Cortex of kidney (tissue), 1 donor: ENCODE measurements at places on chromosomes 2 and 18.

- DNase-seq: no peak
Measured at GRCh38 chr2:148106331-148106730, 85.4 kb downstream of the MBD5 start.

DNA sequence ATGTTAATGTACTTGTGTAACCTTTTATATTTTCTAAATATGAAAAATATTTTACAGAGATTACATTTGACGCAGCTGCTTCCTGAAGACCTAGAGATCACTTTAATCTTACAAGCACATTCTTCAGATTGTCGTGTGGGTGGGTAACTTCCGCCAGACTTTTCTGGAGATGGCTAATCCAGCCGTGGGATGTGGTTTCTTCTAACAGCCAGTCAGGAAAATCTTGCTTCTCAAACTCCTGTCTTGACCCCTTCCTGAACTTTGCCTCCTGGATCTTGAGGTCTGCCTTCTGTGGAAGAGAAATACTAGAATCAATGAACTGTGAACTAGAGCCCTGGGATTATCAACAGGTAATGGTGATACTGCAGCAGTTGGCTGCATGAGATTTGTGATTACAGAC lies 401.6 kb upstream of the TNP1 start:
- no peak for DNase-seq

- DNase-seq: no peak
Measured at GRCh38 chr18:23735021-23735464, 45.8 kb downstream of the LAMA3 start.

DNA sequence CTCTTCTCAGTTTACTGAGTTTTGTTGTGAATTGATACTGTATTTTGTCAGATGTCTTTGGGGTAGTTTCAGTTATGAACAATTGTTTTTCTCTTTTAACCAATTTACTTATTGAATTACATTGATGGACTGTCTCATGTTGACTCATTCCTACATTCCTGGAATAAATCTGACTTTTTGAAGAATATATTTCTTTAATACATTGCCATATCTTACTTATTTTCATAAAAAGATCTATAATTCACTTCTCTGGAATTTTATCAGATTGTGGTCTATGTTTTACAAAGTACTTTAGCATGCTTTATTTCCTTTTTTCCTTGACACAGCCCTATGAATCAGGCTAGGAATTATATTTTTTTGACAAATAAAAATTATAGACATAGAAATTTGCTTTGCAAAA lies 268.3 kb downstream of the PLCL1 start:
- no peak for DNase-seq

DNA sequence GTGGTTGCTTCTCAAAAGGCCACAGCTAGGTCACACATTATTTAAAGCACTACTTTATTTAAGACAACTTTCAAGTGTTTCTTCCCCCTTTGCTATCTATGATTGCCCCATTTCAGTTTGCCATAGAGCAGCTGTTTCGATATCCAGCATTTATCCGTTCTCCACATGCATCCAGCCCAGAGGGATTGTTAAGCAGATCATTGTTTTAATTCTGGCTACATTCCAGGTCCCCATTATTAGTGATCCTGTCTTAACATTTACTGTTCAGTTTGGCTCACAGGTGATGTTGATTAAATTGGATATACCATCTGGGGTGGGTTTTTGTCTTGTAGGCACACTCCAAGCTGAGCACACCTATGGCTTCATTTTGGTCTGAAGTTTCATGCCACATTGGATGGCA lies 638.7 kb downstream of the ZEB2 start:
- no peak for DNase-seq

GRCh38 chr2:120606931-120607330 lies 128.7 kb upstream of the GLI2 start:
- no peak for DNase-seq

- DNase-seq: no peak
Measured at GRCh38 chr18:35457140-35457704, 40.5 kb downstream of the INO80C start.

DNA sequence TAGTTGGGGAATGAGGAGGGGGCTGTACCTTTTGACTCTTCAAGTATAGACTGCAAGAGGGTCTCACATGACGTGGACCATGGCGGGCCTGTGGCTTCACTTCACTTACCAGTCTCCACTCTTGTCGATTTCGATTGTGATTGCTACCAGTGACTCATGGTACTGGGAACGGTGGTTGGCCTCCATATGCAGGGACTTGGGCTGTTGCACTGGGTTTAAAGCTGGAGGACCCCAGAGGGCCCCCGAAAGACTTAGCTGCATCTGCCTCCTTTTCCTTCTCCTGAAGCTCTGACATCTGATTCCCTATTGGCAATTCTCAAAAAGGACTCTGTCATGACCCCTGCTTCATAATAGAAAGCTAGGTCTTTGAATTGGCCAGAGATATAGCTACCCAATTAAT lies 43.4 kb downstream of the HK2 start:
- DNase-seq: no peak

DNA sequence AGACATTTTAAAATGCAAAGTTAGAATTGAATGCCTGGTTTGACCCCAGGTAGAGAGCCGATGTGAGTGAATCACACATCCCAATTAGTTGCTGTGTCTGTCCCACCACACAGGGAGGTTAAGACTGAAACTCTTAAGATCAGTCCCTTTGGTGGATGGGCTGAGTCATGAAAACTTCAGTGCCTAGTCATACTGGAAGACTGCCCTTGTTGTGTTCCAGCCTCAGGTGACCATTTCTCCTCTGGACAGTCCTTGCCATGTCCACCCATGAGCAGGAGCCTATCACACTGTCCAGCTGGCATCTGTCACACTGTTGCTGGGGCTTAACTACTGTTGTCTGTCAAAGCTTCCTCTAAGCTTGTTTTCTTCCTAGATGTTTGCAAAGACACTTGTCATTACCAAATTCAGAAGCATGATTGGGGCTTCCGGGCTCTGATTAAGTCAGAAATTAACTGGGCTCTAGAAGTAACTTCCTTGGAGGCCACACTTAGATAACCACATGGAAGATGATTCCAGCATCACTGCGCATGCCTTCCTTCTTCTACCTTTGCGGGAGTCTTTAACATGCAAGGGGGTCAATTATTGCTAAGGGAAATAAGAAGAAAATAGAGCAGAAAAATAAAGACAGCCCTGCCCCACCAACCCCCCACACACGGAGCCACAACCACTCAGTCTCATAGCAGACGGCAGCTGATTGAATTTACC lies 21.3 kb downstream of the CYRIA start:
- no peak for DNase-seq

DNA sequence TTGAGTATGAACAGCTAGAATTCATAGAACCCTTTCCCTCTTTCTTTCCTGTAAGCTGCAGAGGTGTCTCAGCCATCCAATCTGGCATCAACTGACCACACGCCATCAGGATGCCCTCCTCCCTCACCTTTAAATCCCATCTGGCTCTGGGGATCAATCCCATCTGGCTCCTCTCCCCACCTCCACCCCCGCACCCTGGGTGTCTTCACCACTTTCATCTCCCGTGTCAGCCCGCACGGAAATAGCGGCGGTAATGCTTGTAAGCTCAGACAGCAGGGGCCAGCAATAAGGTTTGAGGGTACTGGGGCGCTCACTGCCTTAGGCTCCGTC lies 508 bp upstream of the TUBA4B start:
- DNase-seq: no peak

- DNase-seq: no peak
Measured at GRCh38 chr2:122070241-122070731, 314.8 kb downstream of the TSN start.

DNA sequence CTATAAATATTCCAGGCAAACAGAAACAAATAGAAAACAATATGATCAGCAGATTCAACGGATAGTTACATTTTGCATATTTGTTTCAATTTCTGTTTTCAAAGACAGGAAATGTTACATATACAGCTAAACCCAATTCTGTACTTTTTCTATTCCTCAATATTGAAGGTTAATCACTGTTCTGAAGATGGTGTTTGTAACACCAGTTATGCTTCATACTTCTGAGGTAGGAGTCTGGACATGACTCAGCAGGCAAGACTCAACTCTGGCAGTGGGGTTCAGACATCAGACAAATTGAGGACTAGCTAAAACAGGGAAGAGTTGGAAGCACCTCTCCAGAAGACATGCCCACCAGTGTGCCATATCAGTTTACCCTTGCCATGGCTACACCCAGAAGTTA lies 16.6 kb downstream of the SERPINB13 start:
- DNase-seq: no peak

- DNase-seq: no peak
Measured at GRCh38 chr2:23273786-23274185, 111.2 kb upstream of the KLHL29 start.

GRCh38 chr2:55949211-55949610 lies 25.6 kb upstream of the EFEMP1 start:
- DNase-seq: no peak

DNA sequence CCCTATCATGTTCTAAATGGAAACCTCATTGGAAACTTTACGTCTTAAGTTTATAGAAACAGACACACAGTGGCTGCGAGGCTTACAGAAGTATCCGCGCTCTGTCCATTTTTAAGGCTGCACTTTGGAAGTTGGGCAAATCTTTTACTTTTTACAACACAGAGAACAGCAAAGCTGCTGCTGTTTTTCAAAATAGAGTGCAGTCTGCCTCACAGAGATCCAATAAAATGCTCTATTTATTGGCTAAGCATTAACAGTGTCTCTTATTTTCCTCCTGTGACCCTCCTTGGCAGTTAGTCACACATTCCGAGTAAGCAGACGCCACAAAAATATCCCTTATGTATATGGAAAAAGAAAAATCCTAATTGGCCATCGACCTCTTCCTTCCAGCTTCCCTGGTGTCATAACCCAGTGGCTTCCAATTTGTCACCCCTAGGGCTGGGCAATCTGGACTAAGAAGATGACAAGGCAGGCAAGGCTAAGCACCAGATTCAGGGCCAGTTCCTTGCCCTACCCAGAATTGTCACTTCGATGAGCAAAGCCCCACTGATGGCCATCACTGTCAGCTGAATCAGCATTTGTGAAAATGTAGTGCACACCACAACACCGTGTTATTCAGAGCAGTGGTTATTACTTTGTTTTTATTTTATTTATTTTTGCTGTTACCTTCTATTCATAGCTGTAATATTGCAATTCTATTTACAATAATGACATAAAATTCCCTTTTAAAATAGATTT lies 47.7 kb upstream of the MEIS1 start:
- DNase-seq: no peak

DNA sequence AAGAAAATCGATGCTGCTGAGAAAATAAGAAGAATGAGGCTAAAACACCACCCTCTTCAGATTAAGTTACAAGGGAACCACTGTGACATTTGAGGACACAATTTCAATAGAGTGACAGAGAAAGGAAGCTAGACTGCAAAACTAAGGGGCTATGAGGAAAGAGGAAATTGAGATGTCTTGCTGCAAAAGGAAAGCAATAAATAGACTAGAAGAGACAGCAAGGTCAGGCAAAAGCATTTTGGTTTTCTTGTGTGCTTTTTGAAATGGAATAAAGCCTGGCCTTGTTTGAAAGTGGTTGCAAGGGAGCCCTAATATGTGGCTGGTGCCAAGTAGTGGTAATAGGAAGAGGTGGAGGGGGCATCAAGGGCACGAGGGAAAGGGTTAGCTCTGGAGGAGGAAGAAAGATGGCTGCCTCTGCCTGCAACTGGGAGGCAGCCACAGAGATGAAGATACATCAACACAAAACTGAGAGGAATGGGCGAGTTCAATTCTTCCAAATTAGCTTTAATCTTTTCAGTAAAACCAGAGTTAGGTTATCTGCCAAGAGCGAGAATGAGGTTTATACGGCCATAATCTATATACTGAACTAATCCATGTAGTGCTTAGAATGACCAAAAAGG lies 1.2 kb upstream of the MRO start:
- DNase-seq: no peak

DNA sequence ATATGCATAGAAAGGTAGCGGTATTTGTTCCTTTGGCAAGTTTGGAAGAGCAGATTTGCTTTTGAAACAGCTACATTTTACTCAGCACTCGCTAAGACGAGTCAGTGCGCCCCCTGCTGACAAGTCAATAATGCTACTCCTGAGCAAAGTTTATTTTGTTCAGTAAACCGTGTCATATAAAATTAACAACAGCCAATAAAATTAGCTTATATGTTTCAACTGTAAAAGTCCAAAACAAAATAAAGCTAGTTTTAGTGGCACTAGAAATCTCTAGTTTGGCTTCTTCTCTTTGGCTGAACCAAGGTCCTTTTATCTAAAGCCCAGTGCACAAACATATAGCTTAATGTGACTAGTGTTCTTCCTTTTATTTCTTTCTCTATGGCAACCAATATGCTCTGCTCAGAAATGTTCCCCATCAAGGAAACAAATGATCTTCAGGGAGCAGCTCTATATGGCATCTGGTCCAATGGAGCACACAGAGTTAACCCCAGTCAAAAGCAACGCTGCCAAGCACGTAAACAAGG lies 4.2 kb upstream of the POU3F3 start:
- DNase-seq: no peak

DNA sequence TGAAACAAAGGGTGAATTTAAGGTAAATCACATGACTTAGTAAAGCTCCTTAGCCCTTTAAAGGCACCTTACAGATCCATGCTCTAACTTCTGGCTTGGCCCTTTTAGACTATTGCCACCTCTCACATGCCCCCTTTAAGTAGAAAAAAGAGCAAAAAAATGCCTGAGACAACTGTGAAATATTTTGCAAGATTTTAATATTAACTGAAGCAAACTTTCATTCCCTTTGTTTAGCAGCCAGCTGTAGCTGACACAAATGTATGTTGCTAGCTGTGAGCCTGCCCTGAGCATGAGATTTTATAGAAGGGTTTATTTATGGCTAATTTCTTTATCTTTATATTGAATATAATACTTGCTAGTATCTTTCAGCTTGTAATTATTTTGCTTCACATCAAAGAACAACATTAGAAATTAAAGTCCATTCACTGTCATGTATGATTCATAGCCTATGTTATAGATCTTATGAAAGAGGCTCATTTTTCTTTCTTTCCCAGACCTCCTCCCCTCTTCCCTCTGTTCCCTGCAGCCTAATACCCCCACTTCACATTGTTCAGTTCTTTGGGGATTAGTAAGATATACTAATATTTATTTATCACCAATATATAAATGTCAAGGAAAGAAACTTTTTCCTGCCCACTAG lies 637.2 kb upstream of the ZEB2 start:
- DNase-seq: no peak

DNA sequence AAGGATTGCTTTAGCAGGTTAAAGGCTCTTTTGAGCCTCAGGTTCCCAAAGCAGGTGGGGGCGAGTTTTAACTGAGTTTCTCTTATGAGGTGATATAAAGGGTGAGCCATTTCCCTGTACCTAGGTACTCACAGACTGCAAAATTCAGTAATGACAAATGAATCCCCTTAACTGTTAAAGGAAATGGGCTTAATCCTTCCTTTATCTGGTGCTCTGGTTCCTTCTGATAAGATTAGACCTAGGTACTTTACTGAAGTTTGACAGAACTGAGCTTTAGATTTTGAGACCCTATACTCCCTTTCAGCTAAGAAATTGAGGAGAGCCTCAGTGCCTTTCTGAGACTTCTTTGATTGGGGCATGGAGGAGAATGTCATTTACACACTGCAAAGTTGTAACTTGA lies 42.6 kb downstream of the STK17B start:
- DNase-seq: no peak

DNA sequence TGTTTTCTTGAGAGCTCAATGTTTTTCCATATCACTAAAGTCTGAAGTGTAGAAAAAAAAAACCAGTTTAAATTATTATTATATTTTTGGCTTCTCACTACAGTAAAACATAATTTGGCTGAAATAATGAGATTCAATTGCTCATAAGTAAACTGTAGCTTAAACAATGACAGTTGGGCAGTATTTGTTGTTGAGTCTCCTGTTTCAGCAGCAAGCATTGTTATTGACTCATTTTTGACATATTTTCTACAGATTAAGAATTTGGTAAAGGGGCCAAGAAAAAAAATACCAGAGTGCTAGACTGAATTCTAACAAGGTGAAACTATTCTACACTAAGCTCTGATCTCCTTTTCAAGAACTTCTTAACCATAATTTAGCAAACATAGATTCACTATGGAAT lies 2070.4 kb upstream of the CELF4 start:
- DNase-seq: no peak
